ENCODE measurements at places on chromosomes 1 and 21. TPM values are rescaled to one million over a fixed set of nuclear protein-coding genes. Genes with fewer than 3 reads are reported as not detected.

The ACOT11 gene
- 4.1 TPM for total RNA-seq

The TTC22 gene
- 21.8 TPM for total RNA-seq

The PM20D1 gene
- total RNA-seq, result not detected

The MATN1 gene
- total RNA-seq, result 0.63 TPM

The ST6GALNAC5 gene
- 1.2 TPM for total RNA-seq

The LCE1D gene
- not detected for total RNA-seq

The CDA gene
- 36.3 TPM for total RNA-seq

The ANKRD34A gene
- total RNA-seq, result 0.29 TPM

The S100A7A gene
- total RNA-seq, result not detected

The NT5C1A gene
- total RNA-seq, result not detected

The MPZL1 gene
- 86.5 TPM for total RNA-seq

The DMBX1 gene
- total RNA-seq, result 2.4 TPM

The CCDC185 gene
- total RNA-seq, result not detected

The GJA5 gene
- 2.0 TPM for total RNA-seq

The MECR gene
- 25.3 TPM for total RNA-seq

The SLC25A33 gene
- total RNA-seq, result 14.5 TPM

The ADORA1 gene
- total RNA-seq, result 1.4 TPM

The MTF1 gene
- 5.4 TPM for total RNA-seq

The ZNF648 gene
- not detected for total RNA-seq

The BRINP3 gene
- total RNA-seq, result not detected

The B3GALT5 gene
- total RNA-seq, result 1.5 TPM

The LINGO4 gene
- not detected for total RNA-seq

The UMODL1 gene
- not detected for total RNA-seq

The F11R gene
- 69.2 TPM for total RNA-seq

The SOX13 gene
- 81.9 TPM for total RNA-seq

The IL24 gene
- total RNA-seq, result 1.8 TPM

The PTAFR gene
- 3.9 TPM for total RNA-seq

The EPS8L3 gene
- total RNA-seq, result not detected

The JAM2 gene
- total RNA-seq, result not detected

The LCK gene
- 4.3 TPM for total RNA-seq

The NLRP3 gene
- total RNA-seq, result 0.40 TPM

The TTLL7 gene
- total RNA-seq, result 6.8 TPM

The FMO2 gene
- total RNA-seq, result not detected

The S100A2 gene
- total RNA-seq, result 373 TPM

The PAQR6 gene
- total RNA-seq, result 7.2 TPM

The GBP7 gene
- 0.07 TPM for total RNA-seq

The CRYBG2 gene
- total RNA-seq, result 16.1 TPM

The EIF2D gene
- total RNA-seq, result 107 TPM

The REN gene
- 3.1 TPM for total RNA-seq

The CYP4B1 gene
- total RNA-seq, result not detected

The DEPDC1 gene
- total RNA-seq, result 21.6 TPM
